ENCODE measurements at places on chromosomes 12 and 14. TPM values are rescaled to one million over a fixed set of nuclear protein-coding genes. Genes with fewer than 3 reads are reported as not detected.
A peak's percentile ranks its signal among the peaks of the same experiment; 100 is the strongest.

Gene GARIN6
- not detected for total RNA-seq

Gene ERBB3
- total RNA-seq = 103 TPM

DNA sequence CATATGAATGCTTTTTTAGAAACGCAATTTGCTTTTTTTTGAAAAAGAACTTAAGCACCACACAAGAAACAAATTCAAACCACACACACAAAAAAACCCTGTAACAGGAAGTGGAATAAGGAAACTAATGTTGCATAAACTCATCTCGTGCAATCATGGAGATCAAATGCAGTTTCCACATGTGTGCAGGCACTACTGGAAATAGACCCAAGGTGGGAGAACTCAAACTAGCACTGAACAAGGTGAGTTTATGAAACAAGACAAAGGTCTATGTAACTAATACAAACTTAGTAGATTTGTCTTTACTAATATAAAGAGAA, 17.5 kb downstream of the NIN start:
- no peak overlapping the region for H3K4me3 ChIP-seq
- no peaks in the 10 kb centered on the region for H3K36me3 ChIP-seq
- H3K27ac ChIP-seq = no peak overlapping the region
- no peaks in the 10 kb centered on the region for H3K27me3 ChIP-seq
- H3K4me1 ChIP-seq = no peaks in the 10 kb centered on the region

DNA sequence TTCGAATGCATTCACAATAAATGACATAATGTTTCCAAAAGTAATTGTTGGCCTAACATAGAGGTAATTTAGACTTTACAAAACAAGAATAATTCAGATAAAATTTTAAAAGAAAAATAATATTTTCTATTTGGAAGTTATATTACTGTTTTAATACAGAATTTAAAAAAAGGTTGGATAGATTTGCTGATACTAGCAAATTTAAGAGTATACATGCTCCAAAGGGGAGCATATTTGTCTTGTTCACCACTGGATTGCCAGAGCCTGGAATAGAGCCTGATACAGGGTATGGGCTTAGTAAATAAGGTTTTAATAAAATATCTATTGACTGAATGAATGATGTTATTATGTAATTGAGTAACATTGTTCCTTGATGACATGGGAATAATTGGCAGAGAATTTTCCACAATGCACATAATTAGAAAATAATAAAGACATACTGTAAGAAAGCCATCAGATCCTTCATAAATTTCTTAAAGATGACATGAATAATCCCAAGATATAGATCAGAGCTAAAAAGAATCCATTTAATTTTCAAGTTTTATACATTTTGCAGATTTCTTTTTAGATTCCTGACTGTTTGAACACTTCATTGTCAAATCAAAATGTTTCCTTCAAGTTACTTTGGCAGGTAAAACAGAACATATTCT, 305.3 kb downstream of the SLC6A15 start:
- H3K27ac ChIP-seq = no peak overlapping the region
- no peak for DNase-seq
- H3K4me1 ChIP-seq = no peaks in the 10 kb centered on the region
- H3K27me3 ChIP-seq = no peaks in the 10 kb centered on the region
- no peaks in the 10 kb centered on the region for H3K36me3 ChIP-seq
- H3K4me3 ChIP-seq = no peak overlapping the region

DNA sequence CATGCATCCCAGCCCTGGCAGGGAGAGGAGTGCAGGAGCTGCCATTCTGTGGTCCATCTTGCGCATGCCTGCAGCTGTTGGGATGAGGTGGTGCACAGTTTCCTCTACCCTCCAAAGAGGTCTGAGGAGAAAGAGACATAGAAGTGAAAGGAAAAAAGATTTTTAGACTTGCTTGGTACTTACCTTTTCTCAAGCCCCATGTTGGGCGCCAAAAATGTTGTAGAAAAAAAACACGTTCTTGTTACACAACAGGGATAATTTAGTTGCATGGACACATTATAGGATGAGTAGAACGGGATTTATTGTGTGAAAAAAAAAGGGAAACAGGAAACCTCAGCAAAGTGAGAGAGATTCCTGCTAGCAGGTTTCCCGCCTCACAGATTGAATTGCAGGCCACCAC, 244.4 kb upstream of the GARIN2 start:
- H3K4me1 ChIP-seq = no peaks in the 10 kb centered on the region
- no peaks in the 10 kb centered on the region for H3K27me3 ChIP-seq
- H3K4me3 ChIP-seq = no peak overlapping the region
- no peak overlapping the region for H3K27ac ChIP-seq
- H3K36me3 ChIP-seq = peaks cover 98% of the 10 kb centered on the region

DNA sequence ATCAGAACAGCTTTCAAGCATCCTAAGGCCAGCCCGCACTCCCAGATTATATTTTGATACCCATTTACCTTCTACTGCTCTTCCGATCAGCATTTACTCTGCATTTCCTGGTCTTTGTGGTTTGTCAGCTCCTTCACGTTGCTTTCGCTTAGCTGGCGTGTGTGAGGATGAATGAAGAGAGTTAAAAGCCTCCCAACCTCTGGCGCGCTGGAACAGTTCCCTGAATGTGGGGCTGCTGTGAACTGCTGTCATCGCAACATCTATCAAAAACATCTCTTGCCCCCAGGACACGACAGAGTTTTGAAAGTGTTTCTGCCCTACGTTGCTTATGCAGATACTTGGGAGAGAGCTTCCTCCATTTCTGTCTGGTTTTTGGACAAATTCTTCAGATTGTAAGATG, 129.2 kb downstream of the KCNA5 start:
- H3K4me1 ChIP-seq = no peaks in the 10 kb centered on the region
- H3K4me3 ChIP-seq = no peak overlapping the region
- no peaks in the 10 kb centered on the region for H3K27me3 ChIP-seq
- H3K27ac ChIP-seq = no peak overlapping the region

DNA sequence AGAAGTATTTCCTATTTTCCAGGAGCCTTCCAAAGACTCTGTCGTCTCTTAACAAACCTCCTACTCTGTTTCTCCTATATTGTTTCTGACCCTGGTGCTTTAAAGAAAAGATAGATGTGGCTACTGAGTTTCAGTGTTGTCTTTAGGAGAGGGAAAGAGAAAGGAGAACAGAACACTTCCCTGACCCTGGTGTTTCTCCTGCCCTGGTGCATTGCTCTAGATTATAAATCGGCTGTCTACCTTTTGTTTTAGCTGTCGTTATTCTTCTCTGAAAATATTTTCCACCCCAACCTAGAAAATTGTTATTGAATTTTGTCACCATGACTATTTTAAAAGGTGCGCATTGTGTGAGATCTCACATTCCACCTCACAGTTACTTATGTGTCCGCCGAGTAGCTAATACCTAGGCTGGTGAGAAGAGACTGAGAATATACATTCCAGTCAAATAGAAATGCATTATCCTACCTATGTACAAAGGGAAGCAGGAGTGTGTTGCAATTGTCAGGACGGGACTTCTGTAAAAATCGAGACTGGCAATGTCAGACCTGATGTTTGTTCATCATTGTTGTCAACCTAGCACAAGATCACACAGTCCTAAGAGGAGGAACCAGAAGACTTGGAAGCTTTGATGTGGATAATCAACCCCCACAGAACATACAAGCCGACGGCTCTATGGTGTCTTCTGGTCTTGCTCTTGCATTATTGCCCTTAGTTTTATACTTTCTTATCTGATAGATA, 108.7 kb upstream of the SLC38A4 start:
- no peak for DNase-seq
- H3K27me3 ChIP-seq = no peaks in the 10 kb centered on the region
- no peaks in the 10 kb centered on the region for H3K36me3 ChIP-seq
- H3K27ac ChIP-seq = no peak overlapping the region

DNA sequence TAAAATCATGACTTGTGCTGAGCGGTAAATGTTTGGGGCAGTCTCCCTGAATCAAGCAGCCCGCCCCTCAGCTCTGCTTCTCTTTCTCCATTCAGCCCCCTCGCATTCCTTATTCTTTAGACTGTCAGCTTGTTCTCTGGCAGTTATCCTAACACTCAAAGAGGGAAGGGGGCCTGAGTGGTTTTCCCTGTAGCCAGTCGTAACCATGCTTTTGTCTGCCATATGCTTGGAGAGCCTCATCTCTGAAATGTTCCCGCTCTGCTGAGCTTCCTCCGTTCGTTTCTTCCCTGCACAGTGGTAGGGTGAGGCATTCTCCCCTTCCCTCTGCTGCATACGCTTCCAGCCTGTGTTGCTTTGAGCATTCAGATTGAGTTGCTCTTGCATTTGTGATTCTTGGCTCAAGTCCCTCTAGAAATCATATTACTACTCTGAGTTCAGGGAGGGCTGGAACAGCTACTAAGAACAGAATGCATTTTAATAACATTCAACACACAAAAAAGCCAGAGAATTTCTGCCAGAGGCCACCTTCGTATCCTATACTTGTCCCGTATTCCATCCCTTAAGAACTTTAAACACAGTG, 119.7 kb downstream of the FBXL14 start:
- no peaks in the 10 kb centered on the region for H3K4me1 ChIP-seq
- H3K4me3 ChIP-seq = no peak overlapping the region
- no peaks in the 10 kb centered on the region for H3K36me3 ChIP-seq
- H3K27me3 ChIP-seq = no peaks in the 10 kb centered on the region
- H3K27ac ChIP-seq = peak overlapping the region; percentile 67

DNA sequence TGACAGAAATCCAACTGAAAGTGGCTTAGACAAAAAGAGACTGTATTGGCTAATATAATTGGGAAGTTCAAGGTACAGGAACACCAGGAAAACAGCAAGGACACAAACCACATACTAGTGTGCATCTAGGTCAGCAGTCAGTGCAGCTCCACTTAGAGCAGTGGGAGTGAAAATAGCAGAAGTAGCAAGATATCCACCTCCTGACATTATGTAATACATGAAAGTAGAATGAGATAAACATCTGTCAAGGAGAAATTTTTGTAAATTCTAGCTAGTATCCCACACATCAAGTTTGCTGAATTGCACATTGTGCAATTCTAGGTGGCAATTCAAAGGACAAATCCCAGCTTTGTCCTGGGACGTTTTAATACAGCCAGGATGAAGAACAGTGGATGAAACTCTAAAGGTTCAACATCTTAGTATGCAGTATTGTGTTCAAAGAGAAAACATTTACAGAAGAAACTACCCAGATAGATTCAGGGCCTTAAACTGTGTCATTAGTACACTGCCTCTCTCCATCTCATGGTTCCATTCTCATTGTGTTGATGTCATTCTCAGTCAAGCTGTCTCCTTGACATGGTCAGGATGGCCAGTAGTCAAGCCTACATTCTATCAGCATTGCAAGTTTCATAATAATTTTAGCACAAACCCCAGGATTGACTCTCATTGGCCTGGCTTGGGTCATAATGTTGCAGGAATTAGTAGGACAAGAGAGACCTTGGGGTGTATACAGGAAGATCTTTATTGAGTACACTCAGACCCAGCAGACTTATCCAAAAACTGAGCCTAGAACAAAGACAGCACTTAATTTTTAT, 56.8 kb downstream of the SDR9C7 start:
- H3K27me3 ChIP-seq = no peaks in the 10 kb centered on the region
- H3K4me3 ChIP-seq = no peak overlapping the region
- no peaks in the 10 kb centered on the region for H3K36me3 ChIP-seq
- no peaks in the 10 kb centered on the region for H3K4me1 ChIP-seq
- H3K27ac ChIP-seq = no peak overlapping the region
